ENCODE measurements at places on chromosomes 16 and 17.

DNA sequence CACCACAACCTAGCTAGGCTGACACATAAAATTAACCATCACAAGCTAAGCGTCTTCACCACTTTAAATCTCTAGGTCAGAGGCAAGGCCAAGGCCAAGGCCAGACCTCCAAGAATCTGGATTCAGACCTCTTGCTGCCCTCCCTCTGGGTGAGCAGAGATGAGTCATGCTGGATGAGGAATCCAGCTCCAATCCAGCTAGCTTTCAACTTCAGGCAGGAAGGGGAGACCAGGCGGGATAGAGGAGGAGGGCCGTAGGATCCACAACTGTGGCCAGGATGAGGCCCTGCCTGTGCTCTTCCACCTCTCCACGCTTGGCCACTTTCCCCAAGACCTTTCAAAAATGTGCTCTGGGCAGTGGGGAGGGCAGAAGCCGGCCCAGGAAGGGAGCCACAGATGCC, 14.7 kb downstream of the LRRC75A start:
- DNase-seq: no peak

DNA sequence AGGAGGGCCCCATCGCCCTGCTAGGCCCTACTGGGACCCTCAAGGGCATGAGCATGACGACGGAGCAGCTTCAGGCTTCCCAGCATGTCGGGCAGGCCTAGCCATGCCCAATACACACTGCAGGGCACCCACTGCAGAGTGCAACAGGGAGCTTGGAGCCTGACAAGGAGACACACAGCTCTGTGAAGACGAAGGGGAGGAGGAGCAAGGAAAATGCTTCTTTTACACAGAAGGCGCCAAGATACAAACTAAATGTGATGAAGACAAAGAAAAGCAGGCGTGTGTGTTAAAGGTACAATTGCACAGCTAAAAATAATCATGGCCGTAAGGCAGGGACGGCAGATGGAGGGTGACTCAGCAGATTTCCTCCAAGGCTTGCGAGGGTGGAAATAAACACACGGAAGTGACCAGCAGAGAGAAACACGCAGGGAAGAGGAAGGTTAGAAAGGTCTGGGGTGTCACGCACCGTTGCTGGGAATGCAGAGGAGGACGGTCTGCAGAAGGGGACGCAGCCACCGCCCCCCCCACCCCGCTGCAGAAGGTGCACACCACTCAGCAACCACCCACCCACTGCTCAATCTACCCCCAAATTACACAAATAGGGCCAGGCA, 108.5 kb downstream of the ZNF778 start:
- no peak for DNase-seq

- DNase-seq: no peak
Measured at GRCh38 chr17:79671085-79671694, 59.6 kb upstream of the ENPP7 start.

DNA sequence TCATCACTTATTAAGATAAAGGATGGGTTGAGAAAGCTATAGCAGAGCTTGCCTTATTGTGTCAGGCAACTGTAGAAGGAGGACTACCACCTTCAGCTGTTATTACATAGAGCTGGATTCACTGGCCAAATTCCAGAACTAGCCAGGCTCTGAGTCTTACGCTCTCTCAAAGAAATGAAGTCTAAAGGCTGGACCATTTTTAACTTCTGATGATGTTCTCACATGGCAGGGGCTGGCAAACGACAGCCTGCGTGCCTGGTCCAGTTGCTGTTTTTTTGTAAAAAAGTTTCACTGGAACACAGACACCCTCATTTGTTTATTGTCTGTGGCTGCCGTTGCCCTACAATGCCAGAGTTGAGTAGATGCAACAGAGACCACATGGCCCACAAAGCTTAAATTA, 21.2 kb downstream of the TRAF4 start:
- DNase-seq: no peak

DNA sequence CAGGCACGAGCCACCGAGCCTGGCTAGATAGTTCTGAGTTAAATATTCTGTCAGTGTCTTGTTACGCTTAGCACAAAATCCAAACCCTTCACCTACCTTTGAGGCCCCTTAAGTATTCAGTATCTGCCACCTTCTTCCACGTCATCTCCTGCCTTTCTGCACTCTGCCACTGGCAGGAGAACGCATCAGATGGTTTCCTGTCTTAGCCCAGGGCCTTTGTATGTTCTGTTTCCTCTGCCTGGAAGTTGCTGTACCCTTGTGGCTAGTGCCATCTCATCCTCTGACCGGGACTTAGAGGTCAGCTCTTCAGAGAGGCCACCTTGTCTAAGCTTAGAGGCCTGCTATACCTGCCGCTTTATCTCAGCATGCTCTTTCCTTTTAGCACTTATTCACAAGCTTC, 67.5 kb upstream of the LGALS9 start:
- no peak for DNase-seq

- no peak for DNase-seq
Measured at GRCh38 chr17:44094701-44095387, 24.3 kb downstream of the G6PC3 start.

DNA sequence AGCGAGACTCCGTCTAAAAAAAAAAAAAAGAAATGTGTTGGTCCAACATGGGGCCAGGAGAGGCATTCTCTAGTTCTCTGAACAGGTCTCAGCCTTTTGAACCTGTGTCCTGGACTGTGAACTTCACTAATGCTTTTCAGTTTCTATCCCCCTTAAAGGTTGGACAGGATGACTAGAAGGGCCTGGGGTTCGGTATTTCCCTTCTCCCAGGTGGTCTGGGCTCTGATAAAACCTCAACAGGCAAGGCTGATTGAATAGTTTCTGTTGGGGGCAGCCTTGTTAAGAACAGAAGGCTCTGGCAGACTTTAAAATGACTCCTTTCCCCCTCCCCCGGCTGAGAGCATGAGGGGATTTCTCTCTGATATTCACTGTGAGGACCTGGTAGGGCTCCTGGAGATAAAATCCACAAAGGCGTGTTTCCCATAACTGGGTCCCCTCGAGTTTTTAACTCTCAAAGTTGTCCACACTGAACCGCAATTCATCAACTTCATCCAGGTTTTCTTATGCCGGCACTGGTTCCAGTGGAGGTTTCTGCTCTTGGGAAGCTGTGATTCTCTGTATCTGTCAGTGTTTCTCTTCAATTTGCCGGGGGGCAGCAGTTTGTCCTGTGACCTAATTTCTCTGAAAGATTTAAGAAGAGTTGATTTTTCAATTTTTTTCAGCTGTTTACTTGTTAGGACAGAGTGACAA, 91.3 kb downstream of the METRNL start:
- DNase-seq: no peak

- no peak for DNase-seq
Measured at GRCh38 chr16:3017344-3017743, 639 bp downstream of the CLDN6 start.

- no peak for DNase-seq
Measured at GRCh38 chr17:18332909-18333489, 17.9 kb downstream of the SMCR8 start.

DNA sequence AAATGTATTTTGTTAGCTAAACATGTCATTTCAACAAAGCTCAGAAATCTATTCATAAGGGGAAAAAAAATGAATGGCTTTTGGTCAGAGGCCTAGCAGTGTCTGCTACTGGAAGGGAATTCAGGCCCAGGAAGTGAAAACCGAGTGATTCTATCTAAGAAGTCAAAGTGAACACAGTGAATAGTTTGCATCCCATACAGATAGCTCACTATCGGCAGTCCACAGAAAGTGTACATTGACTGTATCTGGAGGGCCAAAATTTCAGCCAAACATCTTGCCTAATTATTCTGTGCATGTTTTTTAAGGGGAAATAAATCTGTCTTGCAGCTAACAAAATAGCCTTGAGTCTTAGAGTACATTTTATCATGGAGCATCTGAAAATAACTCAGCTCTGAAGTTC, 214.4 kb upstream of the CACNG5 start:
- DNase-seq: no peak

DNA sequence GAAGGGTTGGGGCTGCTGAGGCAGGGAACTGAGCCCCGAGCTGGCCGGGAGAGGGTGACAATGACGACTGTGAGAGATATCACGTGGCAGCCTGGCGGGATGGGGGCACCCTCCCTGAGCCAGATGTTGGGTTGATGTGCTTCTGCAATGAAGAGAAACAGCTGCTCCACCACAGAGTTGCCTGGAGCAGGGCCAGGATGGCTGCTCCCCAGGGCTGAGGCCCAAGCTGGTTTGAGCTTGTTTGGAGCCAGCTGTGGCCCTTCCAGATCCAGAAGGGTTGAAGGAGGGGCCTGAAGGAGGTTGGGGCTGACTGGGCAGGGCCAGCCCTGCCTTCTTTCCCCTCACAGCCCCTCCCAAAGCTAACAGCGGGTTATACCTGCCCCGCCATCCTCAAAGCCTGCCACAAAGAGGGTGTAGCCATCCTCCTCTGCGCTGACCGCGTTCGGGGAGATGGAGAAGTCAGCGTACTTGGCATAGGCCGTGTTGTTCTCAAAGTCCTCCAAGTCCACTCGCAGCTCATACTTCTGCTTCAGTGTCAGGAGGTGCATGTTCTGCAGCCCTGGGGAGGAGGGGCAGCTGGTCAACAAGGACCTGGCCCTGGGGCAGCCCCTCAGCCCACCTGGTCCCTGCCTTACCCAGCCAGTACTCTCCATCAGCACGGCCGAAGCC, 2.1 kb downstream of the MFAP4 start:
- no peak for DNase-seq

DNA sequence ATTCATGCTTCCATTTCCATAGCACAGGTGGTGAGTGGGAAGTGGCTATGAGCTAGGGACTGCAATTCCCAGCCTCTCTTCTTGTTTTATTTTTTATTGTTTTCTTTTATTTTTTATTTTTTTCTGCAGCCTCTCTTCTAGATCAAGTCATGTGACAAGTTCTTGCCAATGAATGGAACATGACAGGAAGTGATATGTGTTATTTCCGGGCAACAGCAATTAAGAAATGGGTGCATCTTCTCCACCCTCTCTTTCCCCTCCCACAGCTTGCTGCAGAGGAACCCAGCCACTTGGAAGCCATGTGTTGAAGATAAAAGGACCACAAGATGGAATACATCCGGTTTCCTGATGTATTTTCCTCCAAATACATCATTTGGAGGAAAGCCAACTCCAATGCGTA, 23.6 kb downstream of the IRX5 start:
- no peak for DNase-seq

GRCh38 chr17:19726631-19727376, 10.4 kb upstream of the SLC47A2 start:
- DNase-seq: no peak

- no peak for DNase-seq
Measured at GRCh38 chr16:17850581-17851250, 380.0 kb upstream of the XYLT1 start.

- DNase-seq: no peak
Measured at GRCh38 chr16:59048876-59049275, 314.8 kb upstream of the GOT2 start.

- DNase-seq: peak; percentile 8
Measured at GRCh38 chr17:67244431-67245072, 444 bp downstream of the HELZ start.

DNA sequence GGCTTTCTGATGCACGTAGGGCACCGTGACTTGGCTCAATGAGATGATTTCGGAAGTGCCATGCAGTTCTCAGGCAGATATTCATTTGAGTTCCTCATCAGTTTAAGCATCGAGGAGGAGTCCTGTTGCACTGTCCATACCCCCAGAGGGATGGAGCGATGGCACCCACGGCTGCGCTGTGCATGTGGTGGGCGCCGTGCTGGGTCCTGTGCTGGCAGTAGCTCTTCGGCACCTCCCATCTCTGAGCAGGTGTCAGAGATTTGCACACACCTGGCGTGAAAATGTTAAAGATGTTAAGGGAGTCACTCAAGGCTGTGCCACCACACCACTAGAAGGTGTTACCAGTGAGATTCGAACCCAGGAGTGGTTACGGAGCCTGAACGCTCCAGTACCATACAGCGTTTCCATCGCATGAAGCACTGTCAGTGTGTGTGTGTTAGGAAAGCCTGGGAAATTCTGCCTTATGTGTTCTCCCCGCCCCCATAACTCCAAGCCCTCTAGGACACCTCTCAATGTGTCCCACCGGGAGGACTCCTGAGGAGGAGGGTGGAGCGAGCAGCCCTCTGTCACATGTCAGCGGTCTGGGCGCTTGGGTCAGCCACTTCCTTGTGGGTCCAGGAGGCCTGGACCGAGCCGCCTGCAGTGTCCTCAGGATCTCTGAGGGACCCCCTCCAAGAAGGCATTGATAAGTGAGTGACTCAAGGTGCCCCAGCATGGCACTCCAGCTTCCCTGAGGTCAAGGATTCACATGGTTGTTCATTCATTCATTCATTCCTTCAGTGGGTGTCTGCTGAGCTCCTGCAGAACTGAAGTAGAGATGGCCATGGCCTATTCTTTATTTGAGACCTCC, 3.8 kb downstream of the MRC2 start:
- no peak for DNase-seq

GRCh38 chr17:38868817-38869525, 887 bp upstream of the LASP1 start:
- DNase-seq: peak; percentile 84

DNA sequence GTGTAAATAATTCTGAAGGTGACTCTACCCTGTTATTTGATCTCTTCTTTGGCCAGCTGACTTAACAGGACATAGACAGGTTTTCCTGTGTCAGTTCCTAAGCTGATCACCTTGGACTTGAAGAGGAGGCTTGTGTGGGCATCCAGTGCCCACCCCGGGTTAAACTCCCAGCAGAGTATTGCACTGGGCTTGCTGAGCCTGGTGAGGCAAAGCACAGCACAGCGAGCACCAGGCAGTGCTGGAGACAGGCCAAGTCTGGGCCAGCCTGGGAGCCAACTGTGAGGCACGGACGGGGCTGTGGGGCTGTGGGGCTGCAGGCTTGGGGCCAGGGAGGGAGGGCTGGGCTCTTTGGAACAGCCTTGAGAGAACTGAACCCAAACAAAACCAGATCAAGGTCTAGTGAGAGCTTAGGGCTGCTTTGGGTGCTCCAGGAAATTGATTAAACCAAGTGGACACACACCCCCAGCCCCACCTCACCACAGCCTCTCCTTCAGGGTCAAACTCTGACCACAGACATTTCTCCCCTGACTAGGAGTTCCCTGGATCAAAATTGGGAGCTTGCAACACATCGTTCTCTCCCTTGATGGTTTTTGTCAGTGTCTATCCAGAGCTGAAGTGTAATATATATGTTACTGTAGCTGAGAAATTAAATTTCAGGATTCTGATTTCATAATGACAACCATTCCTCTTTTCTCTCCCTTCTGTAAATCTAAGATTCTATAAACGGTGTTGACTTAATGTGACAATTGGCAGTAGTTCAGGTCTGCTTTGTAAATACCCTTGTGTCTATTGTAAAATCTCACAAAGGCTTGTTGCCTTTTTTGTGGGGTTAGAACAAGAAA, 5.1 kb downstream of the STH start:
- DNase-seq: no peak

DNA sequence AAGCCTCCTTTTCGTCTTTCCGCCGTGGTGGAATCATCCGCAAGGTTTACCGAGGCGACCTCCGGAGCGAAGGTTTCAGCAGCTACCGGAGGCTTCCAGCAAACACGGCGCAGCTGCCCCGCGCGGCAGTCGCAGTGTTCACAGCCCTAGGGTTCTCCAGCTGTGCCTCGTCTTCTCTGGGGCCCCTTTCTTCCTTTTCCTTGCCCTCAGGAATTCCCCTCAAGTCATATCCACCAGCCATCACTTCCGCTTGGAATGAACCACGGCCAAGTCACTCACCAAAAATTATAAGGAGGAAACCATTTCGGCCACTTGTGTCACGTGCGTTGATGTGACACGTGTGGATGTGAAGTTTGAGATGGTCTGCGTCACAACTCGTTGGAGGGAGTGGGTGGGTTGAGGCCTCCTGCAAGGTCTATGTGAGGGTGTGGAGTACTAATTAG, 636 bp upstream of the ERN1 start:
- DNase-seq: no peak
